ENCODE measurements at places on chromosomes 11 and 22.
A peak's percentile ranks its signal among the peaks of the same experiment; 100 is the strongest.

GRCh38 chr11:67642173-67643120, 2.9 kb upstream of the TBX10 start:
- DNase-seq, result no peak

DNA sequence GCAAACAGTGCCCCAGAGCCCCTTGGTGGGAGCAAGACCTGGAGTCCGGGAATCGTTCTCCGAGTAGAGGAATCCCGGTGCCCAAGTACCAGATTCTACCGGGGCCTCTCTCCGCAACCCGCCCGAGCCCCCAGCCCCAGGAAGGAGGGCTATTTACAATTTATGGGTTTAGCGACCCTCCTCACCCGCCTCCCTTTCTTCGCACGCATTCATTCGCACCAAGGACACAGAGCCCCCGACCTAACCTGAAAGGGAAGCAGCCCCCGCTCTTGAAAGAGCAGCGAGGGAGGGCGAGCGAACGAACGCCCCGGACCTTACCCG, 628 bp downstream of the LRP4 start:
- DNase-seq, result peak; percentile 25

DNA sequence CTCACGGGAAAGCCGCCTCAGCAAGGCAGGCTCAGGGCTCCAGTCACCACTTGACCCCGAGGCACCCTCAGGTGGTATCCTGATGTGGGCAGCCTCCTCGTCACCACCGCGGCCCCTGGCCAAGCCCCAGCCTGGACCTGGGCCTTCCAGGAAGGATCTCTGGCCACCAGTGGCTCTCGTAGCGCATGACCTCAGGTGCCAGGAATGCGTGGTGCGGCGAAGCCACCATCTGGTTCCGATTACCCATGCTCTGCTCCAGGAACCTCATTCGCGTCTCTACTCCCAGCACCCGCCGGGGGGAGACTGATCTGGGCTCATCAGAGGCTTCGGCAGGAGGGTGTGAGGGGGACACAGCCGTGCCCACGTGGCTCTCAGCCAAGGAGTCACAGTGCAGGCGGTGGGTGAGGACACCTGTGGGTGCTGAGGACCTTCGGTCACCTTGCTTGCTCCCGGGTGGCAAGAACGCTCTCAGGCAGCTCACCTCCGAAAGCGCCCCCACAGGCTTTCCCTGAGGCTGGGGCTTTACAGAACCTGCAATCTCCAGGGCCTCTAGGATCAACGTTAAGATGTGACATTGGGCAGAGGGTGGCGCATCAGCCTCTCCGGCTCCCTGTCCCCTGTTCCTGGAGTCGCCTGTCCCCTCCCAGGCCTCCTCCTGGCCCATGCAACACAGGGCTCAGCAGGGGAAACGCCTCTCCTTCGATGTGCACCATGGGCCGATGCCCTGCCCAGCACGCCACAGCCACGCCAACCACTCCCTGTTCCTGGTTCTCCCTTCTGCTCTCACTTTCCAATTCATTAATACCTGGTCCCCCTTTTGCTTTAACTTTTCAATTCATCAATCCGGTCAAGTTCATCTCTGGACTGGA, 39.0 kb downstream of the TBX1 start:
- peak; percentile 87 for DNase-seq

GRCh38 chr11:111937844-111938243, 701 bp downstream of the DIXDC1 start:
- no peak for DNase-seq

DNA sequence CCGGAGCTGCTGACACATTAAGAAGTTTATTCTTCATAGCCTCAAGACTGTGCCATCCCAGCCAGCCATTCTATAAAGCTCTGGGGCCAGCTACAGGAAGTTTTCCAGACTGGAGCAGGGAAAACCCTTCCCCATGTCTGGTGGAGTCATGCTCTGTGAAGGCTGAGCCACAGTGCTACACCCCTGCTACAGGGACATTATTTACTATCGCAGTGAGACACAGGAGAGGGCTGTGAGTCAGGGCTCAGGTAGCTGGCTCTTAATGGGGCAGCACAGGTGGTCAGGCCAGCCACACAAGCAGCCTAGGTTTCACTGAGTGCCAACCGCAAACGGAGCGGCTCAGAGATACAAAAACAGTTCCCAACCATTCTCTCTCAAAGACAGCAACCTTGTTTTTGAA, 12.1 kb downstream of the HPS4 start:
- DNase-seq, result no peak

- DNase-seq, result peak; percentile 92
Observed at GRCh38 chr11:7571640-7572000, 57.8 kb downstream of the PPFIBP2 start.

DNA sequence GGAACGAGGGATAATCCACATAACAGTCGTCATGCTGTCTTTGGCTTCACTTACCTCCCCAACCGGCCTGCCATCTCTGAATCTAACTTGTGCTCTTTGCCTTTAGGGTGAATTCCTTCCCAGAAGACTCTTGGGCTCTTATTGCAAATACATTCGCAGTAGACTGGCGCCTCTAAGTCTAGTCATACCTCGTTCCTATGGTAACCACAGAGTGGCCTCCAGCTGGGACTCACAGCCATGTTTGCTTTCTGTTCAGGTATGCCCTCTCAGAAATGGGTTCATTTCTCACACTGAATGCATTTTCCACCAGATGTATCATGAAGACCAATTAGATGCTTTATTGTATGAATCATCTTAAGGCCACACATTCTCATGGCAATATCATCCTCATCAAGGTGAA, 112.7 kb downstream of the FAR1 start:
- DNase-seq, result no peak

DNA sequence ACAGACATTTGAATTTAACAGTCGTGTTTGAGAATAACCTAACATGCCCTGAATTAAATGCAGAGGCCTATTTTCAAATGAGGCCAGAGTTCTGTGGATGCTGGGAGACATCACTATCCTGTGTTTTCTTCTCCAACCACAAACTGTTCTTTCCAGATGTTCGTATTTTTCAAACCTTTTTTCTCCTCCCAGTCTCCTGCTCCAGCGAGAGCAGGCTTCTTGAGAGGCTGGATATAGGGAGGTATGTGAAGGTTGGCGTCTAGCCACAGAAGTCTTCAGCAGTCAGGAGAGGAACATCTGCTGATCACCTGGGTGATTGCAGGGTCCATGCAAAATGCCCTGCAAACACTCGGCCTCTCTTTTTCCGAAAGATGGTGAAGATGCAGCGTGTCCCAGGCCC, 126.3 kb downstream of the C11orf91 start:
- peak; percentile 69 for DNase-seq

DNA sequence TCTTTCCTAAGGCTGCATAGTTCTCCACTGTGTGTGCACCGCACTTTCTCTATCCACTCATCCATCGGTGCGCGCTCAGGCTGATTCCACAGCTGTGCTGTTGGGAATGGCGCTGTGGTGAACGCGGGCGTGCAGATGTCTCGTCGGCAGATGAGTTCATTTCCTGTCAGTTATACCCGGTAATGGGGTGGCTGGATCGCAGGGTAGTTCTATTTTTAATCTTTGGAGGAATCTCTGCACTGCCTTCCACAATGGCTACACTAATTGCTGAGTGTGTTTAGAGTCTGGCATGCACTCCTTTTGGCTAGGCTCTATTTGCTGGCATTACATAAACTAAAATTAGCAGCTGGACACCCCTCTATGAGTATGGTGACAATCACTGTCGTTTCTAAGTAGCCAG, 27.9 kb upstream of the KRTAP5-7 start:
- DNase-seq, result no peak

DNA sequence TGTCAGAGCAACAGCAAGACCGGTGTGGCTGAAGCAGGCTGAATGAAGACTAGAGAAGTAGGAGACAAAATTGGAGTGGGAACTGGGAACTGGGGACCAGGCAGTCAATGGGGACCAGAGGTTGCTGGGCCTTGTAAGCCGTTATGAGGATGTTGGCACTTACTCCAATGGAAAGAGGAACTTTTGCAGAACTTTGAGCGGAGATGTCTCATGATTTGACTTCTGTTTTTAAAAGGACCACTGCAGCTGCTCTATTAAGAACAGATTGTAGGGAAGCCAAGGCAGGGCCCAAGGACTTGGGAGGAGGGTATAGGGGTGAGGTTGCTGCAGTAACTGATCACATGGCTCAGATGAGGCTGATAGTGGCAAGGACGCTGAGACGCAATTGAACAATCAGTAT, 34.2 kb downstream of the IL18 start:
- peak; percentile 5 for DNase-seq

- peak; percentile 91 for DNase-seq
Observed at GRCh38 chr11:122853971-122854446, 15.7 kb downstream of the CRTAM start.

DNA sequence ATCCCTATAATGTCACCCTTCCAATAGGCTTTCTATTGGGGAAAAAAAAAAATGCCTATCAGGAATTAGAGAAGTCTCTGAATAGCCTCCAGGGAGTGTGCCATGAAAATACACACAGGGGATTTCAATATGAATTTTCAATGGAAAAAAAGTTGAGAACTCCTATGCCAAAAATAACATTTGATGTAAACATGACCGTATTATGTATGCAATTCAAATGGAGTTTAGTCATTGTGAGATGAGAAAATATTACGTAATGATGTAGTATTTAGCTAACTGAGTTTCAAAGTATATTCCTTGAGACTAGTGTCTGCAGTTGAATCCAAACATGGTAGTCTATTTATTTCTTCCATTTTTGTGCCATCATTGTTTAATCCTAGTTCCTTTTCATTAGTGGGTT, 182.3 kb downstream of the BLID start:
- DNase-seq, result no peak

DNA sequence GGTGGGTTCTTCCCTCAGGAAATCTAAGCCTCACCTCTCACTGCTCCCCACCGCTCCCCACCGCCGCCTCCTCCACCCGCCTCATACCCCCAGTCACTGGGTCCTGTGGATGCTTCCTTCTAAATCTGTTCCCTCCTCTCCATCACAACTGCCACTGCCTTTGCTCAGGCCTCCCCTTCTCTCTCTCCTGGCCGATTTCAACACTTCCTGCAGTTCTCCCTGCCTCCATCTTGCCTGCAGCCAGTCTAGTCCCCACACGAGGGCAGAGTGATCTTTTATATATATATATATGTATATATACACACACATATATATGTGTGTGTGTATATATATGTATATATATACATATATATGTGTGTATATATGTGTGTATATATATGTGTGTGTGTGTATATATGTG, 27.8 kb downstream of the CREB3L1 start:
- peak; percentile 48 for DNase-seq

DNA sequence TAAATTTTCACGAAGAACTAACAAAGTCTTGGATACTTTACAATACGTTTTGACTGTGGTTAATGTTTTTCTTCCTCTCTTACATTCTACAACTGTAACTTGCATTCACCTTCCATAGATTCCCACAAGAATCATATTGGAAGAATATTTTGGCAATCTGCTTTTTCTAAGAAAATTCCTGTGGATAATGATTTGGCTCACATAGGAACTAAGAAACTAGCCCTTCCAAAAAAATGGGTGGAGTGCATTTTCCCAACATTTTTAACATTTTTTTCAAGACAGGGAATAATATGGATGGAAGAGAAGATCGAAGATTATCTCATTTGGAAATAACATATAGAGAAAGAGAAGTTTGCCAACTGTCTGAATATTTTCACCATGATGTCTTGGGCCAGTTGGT, 256.9 kb upstream of the POU2AF2 start:
- peak; percentile 32 for DNase-seq

- DNase-seq, result no peak
Observed at GRCh38 chr11:125370561-125371389, 125.3 kb downstream of the FEZ1 start.

DNA sequence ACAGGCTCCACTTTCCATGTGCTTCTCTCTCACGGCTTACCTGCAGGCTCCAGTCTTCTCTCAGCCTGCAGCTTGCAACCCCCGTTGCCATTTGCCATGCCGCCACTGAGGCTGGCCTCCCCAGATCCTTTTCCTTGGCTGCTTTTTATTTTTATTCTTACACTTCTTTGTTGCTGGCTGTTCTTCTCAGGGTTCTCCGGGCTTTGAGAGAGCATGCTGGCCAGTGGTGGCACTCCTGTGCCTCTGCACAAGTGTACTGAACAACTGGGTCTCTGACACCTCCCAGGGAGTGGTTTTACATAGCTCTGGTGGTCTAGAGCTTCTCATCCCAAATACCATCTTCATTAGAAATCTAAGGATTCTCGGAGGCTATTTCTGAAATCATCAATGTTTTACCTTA, 241.7 kb upstream of the MTNR1B start:
- DNase-seq, result no peak

DNA sequence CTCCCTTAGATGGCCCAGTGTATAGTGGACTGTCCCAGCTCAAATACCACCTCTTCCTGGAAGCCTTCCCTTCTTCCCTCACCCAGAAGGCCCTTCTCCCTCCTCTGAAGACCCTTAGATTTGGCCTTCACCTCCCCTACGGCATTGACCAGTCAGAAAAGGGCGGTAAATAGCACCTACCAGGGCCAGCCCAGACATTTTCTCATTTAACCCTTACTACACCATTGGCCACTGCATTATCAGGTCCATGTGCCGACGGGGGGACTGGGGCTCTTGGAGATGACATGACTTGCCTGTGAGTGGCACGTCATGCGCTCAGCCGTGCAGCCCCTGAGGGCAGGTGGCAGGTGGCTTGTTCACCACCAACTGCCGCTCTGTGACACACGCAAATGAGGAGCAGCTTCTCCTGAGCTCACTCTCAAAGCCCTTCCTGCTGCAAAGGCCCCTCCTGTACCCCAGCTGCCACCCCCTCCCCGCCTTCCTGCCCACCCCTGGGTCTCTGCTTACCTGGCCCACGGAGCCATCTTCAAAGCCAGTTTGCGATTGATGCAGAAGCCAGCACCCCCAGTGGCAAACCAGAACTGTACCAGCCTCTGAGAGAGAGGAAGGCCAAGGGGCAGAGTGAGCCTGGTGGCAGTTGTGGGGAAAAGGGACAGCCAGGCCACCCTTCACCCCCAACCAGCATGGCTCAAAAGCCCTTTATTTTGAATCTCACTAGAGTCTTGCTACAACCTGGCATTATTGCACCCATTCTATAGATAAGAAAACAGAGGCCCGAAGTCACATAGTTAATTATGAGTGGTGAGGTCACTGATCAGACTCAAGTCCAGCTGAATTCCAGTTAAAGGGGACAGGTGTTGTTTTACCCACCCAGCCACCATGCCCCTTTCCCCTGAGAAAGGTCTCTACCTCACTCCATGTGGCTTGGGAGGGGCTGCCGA, 9.5 kb downstream of the MFNG start:
- DNase-seq, result no peak

DNA sequence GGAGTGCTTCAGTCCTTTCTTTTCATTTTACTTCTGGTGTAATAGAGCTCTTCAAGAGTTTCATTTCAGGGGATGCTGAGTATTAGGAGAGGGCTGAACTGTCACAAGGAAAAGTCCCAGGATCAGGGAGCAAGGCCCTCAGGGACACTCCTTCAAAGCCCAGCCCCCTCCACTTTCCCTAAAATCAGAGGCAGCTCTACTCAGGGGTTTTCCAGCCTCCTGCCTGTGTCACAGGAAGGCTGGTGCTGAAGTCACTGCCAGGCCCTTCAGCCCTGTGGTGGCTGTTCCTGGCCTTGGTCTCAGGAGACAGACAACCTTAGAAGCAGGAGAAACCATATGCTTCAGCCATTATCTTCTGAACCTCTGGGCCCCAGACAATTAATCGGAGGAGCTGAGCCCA, 36.4 kb upstream of the KIRREL3 start:
- DNase-seq, result no peak

All from tongue (tissue), 3 donors.